Mucosa of gallbladder (tissue), 1 donor: ENCODE measurements at places on chromosomes 1 and 21. TPM values are rescaled to one million over a fixed set of nuclear protein-coding genes. Genes with fewer than 3 reads are reported as not detected.

B3GALT2 gene
- total RNA-seq = 132 TPM

EXO1 gene
- total RNA-seq = 1.8 TPM

- DNase-seq = no peak
Observed at GRCh38 chr1:231059566-231060193, 19.6 kb upstream of the FAM89A start.

DNA sequence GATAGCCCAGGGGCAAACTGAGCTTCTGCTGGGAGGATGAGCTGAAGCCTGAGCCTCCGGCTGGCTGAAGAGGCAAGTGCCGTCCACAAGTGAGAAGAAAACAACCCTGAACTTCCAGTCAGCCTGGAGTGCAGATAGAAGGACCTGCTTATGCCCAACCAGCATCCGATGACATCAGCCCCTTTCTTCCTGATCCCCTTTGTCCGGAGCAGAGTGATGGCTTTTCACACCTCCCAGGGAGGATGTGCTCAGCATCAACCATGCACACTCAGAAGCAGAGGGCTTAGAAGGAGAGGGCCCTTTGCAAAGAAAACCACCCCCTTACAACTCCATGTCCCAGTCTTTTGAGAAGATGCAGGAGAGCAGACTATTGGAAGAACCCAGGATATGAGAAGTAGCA, 23.7 kb upstream of the REG4 start:
- no peak for DNase-seq

DNA sequence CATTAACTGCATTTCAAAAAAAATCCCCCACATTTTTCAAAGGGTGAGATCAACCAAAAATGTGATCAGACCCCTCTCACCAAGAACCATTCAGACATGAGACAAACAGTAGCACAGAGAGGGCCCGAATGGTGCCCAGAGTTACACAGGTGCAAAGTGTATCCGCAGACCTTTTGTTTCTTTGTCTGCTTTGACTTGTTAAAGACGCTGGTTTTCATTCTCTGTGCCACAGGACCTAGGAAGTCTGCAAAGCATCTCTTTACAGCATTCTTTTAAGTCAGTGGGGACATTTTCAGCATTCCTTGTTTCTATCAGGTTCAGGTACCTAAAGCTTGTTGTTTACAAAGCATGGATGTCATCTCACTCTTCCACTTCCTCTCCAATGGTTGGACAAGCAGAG, 87.2 kb upstream of the MAP1LC3C start:
- DNase-seq = no peak

DNA sequence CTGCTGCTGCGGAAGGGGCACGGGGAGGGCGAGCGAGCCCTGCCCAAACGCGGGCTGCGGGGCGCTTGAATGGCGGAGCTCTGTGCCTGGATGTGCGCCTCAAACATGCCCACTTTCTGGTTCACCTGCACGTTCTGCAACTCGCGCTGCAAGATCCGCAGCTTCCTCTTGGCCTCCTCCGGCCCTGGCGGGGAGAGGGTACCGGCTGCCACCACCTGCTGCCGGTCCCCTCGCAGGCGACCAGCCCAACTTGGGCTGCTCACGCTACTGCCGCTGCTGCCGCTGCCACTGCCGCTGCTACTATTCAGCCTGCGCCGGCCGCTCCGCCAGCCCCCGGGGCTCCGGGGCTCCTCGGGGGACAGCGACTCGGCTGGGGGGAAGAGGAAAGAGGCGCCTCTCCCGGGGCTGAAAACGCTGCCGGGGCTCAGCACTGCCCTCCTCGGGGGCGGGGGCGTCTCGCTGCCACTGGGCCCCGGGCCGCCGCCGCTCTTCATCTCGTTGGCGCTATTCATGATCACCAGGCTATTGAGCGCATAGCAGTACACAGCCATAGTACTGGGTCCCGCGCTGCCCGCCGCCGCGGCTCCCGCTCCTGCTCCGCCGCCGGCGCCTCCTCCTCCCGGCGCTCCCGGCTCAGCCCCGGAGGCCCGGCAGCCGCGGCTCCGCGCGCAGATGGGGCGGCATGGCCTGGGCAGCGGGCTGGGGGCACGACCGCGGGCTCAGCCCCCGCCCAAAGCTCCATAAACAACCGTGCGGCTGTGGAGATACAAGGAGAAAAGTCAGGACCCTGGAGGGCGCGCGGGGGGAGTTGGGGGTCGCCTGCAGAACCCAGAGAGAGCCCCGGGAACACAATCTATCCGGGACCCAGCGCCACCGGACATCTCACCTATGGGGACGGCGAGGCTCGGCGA, 1.9 kb downstream of the ITPKB start:
- DNase-seq = no peak

DNA sequence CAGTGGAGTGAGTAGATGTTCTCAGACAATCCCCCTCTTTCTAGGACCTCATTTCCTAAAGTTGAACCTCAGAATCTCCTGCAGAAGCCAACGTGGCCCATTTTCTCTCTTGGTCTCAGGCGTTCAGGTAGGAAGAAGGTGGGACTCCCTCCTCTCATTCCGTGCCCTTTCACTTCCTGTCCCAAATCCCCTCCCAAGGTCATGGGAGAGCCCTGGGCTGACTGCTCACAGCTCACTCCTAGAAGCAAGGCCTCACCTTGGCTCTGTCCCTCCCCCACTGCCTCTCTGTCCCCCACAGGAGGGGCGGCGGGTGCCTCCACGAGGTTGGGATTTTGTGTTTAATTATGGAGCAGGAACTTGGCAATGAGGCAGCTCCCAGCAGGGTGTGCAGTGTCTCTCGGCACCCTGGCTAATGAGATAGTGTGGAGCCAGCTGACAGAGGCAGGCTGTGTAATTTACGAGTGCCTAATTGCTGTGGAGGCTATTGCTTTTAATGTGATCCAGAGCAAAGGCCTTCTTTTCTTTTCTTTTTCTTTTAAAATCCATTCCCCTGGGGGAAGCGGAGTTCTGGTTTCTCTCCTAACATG, 9.1 kb upstream of the CDK18 start:
- no peak for DNase-seq

DNA sequence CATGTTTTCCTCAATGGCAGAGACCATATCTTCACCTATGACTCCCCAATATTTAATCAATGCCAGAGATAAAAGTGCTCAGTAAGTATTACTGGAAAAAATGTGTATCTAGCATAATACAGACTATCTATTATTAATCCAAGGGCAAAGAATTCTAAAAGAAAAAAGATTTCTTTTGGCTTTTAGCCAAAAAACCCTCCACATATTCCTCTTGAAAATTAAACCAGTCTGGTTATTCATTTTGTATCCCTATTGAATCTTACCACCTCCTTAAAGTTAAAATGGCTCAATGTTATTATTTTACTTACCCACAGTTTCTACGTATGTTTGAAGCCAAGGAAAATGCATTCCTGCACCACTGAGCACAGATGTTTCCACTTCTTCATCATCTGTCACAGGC, 1.6 kb downstream of the TAF1A start:
- DNase-seq = no peak

DNA sequence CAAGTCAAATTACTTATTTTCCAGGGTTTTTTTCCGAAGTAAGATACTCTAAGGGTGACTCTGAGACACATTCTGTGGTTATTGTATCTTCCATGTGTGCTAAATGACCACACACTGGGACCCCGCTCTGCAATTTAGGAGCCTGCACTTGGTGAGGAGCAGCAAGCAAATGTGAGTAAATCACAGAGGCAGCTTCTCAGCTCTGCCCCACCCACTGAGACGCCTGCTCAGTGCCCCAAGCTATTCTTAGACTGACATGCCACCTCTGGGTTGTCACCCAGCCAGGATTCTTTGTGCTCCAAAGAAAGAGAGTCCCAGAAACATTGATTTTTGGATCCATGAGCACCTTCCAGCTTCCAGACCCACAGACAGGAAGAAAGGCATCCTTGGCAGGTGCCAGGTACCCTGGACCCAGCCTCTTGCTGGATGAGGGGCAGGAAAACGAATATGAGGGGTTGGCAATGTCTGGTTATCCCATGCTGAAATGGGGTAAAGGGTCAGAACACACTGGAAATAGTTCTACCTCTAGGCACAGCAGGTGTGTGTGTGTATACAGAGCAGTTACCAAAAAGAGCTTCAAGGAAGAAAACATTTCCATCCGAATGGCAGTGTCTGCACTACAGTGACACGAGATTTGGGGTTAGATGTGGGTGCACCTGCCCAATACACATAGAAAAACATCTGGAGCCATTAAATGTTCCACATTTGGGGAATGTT, 41.2 kb downstream of the TNR start:
- DNase-seq = peak; percentile 29
